ENCODE measurements at places on chromosomes 7 and 10.

- DNase-seq: no peak
- no peaks in the 10 kb centered on the region for H3K36me3 ChIP-seq
- no peak overlapping the region for H3K4me3 ChIP-seq
- H3K27ac ChIP-seq: no peak overlapping the region
- no peaks in the 10 kb centered on the region for H3K4me1 ChIP-seq
Measured at GRCh38 chr10:84412482-84412881, 84.1 kb downstream of the CCSER2 start.

DNA sequence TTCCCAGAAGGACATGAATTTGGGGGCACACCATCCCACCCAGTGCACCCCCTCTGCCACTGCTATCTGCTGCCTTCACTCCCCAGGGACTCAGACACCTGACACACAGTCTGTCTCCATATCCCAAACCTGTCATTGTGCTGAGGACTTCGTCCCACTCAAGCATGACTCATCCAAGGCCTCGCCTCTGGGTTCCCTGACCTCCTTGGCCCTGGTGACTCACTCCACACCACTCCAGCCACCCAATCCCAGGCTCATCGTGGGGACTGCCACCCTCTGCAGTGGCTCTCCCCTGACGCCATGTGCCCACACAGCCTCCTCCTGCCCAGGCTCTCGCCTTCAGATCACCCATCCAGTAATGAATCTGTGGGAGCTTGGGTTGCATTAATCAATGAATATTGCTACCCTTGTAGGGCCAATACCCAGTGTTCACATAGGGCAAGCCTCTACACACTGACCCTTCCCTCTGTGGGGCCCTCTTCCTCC is 6.6 kb upstream of the INSIG1 start:
- DNase-seq: peak; percentile 67
- H3K27ac ChIP-seq: no peak overlapping the region
- no peaks in the 10 kb centered on the region for H3K36me3 ChIP-seq
- H3K4me1 ChIP-seq: peaks cover 11% of the 10 kb centered on the region
- no peaks in the 10 kb centered on the region for H3K27me3 ChIP-seq

DNA sequence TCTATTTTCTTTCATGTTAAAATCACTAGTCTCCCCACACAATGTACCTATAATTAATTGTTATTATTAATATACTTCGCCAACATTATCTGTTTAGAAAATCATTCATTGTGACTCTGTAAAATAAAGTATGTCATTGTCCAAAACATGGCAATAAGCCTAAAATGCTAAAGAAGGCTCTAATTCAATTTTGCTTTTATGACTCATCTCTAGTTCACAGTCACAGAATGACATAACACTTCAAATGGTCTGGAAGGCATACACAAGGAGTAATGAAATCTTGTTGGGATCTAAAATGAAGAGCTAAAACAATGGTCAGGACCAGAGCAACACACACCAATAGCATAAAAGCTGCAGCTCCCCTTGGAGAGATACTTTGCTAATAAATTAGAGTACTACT is 505.8 kb downstream of the GPAM start:
- H3K36me3 ChIP-seq: no peaks in the 10 kb centered on the region
- DNase-seq: no peak
- H3K4me3 ChIP-seq: no peak overlapping the region

DNA sequence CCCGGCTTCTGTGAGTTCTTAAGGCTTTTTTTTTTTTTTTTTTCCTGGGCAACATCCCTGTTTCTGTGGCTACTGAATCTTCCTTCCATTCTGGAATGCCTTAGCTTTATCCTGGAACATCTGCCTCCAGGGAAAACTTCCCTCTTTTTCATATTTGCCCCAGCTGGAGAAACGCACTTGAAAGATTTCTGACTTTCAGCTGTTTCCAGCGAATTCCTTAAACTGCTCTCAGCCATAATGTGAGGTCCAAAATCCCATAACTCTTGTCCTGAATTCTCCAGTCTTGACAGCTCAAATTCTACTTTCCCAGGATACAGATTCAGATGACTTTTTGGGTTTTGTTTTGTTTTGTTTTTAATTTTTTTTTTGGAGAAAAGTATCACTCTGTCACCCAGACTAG is 263.6 kb upstream of the AUTS2 start:
- H3K36me3 ChIP-seq: no peaks in the 10 kb centered on the region
- no peak overlapping the region for H3K4me3 ChIP-seq

DNA sequence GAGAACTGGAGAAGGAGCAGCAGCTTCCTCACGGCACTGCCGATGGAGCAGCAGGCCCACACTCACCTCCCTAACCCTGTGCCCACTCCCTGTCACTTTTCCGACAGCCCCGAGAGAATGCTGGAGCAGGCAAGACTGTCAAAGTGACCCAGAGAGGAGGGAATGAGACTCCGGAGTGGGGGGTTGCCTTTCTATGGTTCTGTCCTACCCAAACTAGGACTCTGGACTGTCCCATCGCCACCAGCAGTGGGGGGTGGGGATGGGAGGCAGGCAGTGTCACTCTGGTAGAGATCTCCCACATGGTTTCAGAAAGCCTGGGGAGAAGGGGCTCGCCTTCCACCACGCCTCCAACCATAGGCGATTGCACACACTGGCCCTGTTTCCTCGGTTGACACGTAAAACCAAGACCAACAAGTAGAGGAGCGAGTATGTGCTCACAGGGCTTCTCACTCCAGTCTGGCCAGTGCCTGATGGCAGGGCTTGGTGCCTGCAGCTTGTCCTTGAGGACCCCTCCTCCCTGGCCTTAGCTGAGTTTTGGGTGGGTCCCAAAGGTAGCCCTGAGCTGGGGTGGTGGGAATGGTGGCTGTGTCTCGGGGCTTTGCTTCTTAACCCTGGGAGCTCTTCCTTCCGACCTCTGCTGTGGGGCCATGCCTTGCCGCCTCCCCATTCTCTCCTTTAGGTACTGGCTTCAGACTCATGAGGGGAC is 148.5 kb downstream of the PTPN20 start:
- no peak overlapping the region for H3K4me3 ChIP-seq
- no peak for DNase-seq
- peaks cover 14% of the 10 kb centered on the region for H3K4me1 ChIP-seq
- H3K36me3 ChIP-seq: no peaks in the 10 kb centered on the region
- no peak overlapping the region for H3K27ac ChIP-seq
- no peaks in the 10 kb centered on the region for H3K27me3 ChIP-seq

DNA sequence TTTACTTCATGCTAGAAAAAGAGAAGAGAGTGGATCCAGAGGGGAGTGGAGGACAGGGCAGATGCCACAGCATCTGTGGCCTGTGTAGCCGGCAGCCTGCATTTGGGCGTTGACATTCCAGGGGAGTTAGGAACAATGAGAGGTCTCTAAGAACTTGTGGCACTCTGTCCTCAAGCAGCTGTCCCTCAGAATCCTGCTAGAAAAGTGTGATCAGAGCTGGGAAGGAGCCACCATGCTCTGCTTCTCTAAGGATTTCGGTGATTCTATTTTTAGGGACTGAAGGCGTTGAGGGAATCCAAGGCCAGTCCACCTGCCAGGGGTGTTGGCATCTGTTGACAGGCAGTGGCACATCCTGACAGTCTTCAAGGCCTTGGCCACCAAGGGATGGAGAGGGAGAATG is 7.6 kb downstream of the LRIT2 start:
- H3K4me1 ChIP-seq: no peaks in the 10 kb centered on the region
- DNase-seq: no peak
- peaks cover 7% of the 10 kb centered on the region for H3K27me3 ChIP-seq
- H3K36me3 ChIP-seq: no peaks in the 10 kb centered on the region
- H3K27ac ChIP-seq: no peak overlapping the region
